T-helper 17 cell (primary cell): ENCODE measurements at places on chromosomes 7 and 10.

- no peaks in the 10 kb centered on the region for H3K27me3 ChIP-seq
- no peaks in the 10 kb centered on the region for H3K36me3 ChIP-seq
- no peaks in the 10 kb centered on the region for H3K4me1 ChIP-seq
- DNase-seq, result no peak
- H3K27ac ChIP-seq, result no peak overlapping the region
Observed at GRCh38 chr10:65548001-65548400, 1377.8 kb upstream of the LRRTM3 start.

- no peak overlapping the region for H3K27ac ChIP-seq
- H3K27me3 ChIP-seq, result peaks cover 30% of the 10 kb centered on the region
- H3K36me3 ChIP-seq, result no peaks in the 10 kb centered on the region
- no peak for DNase-seq
- no peak overlapping the region for H3K4me3 ChIP-seq
- H3K4me1 ChIP-seq, result peaks cover 3% of the 10 kb centered on the region
Observed at GRCh38 chr7:96591159-96591899, 118.3 kb downstream of the SEM1 start.

DNA sequence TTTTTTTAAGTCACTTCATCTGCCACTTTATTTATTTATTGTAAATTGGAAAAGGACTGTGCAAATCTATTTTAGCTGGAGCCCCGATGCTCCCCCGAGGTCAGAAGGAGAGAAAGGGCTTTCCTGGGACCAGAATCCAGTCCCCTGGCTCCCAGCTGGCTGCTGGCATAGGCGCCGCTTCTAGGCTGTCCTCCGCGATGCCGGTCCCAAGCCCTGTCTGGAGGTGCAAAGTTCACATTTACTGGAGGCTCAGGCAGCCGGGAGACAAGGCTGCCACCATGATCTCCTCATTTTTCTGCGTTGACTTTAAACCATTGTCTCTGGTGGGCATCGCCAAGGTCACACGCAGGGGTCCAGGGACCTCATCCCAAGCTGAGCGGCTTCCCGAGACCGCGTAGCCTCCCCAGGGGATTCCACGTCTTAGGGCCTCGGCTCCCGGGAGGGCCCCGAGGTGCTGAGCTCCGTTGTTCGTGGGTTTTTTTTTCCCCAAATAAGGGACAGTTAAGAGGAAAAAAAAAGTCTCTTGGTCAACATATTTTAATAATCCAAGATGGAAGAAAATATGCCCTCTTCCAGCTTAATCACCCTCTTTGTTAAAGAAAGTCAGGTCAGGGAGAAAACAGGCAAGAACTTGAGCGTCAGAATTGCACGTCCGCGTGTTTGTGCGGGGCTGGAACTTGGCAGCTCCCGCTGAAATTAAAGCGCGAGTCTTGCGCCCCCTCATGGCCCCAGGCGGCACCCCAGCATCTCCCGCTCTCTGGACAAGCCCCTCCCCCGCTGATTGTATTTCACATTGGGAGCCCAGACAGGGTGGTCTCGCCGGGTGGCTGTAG, 11.9 kb downstream of the RGR start:
- peaks cover 11% of the 10 kb centered on the region for H3K4me1 ChIP-seq
- no peak for DNase-seq
- H3K36me3 ChIP-seq, result peaks cover 3% of the 10 kb centered on the region
- H3K4me3 ChIP-seq, result no peak overlapping the region
- peaks cover 55% of the 10 kb centered on the region for H3K27me3 ChIP-seq

- H3K4me1 ChIP-seq, result peaks cover 56% of the 10 kb centered on the region
- H3K27ac ChIP-seq, result peak overlapping the region; percentile 98
- H3K4me3 ChIP-seq, result peak overlapping the region; percentile 25
- DNase-seq, result no peak
- no peaks in the 10 kb centered on the region for H3K27me3 ChIP-seq
- peaks cover 16% of the 10 kb centered on the region for H3K36me3 ChIP-seq
Observed at GRCh38 chr7:150476819-150477631, 26.6 kb downstream of the GIMAP8 start.

GRCh38 chr10:15879058-15879457, 18.8 kb upstream of the MINDY3 start:
- peaks cover 80% of the 10 kb centered on the region for H3K27me3 ChIP-seq
- H3K4me1 ChIP-seq, result no peaks in the 10 kb centered on the region
- DNase-seq, result no peak
- H3K4me3 ChIP-seq, result no peak overlapping the region

- H3K4me3 ChIP-seq, result no peak overlapping the region
- peaks cover 23% of the 10 kb centered on the region for H3K4me1 ChIP-seq
- H3K27ac ChIP-seq, result peak overlapping the region; percentile 56
Observed at GRCh38 chr10:114810926-114811325, 10.7 kb upstream of the FHIP2A start.

GRCh38 chr10:24790599-24790998, 66.9 kb upstream of the ARHGAP21 start:
- H3K36me3 ChIP-seq, result no peaks in the 10 kb centered on the region
- H3K4me1 ChIP-seq, result no peaks in the 10 kb centered on the region
- no peak overlapping the region for H3K27ac ChIP-seq
- DNase-seq, result no peak
- H3K4me3 ChIP-seq, result no peak overlapping the region

DNA sequence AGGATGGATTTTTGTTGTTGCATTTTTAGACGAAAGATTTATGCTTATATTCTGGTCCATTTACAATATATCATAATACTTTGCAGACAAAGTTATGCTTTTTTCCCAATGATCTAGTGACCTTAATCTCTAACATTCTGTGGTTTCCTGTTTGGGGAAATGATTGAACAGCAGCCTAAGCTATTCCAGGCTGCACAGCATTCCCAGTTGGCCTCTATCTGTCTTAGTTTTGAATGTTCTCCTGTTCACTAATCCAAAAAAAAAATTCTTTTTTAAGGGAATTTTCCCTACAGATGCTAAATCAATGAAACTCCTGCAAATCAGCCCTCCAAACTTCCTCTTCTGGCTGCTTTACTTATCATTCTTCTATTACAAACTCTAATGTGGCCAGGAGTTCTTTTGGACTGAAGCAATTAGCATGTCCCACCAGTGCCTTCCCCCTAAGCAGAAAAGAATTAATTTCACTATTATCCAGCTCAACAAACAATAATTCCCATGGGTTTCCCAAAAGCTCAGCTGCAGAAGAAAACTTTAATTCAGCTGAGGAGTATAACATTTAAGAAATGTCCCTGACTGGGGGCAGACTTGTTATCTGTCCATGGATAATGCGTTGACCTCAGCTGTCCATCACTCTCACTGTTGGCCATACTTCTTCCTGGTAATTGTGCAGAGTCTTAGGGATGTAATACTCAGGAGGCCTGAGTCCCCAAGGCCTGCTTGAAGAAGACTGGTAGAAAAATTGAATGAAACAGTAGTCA, 81.9 kb upstream of the TRIL start:
- no peaks in the 10 kb centered on the region for H3K4me1 ChIP-seq
- DNase-seq, result no peak
- H3K36me3 ChIP-seq, result no peaks in the 10 kb centered on the region
- H3K27ac ChIP-seq, result no peak overlapping the region
- H3K4me3 ChIP-seq, result no peak overlapping the region

DNA sequence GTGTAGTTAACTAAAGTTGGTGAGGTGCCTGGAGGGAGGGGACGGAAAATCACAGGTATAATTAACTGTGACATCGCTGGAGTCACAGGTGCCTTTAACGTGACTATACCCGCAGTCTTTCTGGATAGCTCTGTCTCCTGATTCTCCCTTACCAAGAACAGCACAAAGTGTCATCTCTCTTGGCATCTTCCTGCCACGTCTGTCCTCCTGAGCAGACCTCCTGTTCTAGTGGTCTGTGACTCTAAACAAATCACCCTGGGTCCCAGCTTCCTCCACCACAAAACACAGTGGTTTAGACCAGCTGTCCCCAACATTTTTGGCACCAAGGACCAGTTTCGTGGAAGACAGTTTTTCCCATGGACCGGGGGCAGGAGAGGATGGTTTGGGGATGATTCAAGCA, 90.5 kb downstream of the CALN1 start:
- no peaks in the 10 kb centered on the region for H3K4me1 ChIP-seq
- no peak for DNase-seq
- no peak overlapping the region for H3K27ac ChIP-seq
- no peak overlapping the region for H3K4me3 ChIP-seq

DNA sequence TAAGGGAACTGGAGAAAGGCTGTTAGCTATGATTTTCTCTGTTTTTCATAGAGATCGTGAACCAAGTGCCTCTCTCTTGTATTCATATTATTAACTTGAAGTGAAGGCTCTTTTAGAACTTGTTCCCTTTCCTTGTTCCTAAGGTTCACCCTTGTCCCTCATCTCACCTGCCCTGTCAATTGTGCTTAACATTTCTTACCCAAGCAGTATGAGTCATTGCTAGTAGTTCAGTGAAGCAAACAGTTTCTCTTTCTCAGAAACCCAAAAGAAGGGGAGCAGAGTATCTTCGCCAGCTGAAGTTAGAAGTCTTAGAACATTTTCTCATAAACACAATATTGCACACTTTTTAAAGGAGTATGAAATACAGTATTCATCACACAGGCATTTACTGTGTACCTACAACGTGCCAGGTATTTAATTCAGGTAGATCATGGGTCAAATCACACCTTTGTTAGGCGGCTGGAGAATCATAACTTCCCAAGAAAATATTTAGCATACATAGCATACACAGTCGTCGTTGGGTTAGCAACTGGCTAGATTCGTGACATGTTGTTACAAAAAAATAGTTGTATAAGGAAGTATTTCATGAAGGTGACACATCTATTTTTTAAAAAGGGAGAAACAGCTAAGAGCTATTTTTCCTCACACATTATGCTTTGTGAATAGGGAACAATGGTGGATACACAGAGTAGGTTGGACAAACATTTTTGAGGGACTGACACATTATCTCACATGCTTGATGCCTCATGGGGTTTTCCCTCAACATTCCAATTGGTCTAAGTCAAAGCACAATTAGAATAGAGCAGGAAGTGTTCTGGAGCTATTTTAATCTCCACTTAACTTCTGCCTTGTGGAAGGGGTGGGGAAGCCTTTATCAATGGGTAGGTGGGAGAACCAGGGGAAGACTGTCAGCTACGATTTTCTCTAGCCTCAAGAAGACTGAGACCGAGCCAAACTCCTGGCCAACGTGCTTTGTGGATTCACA, 13.2 kb downstream of the HDAC9 start:
- no peaks in the 10 kb centered on the region for H3K36me3 ChIP-seq
- no peak for DNase-seq
- H3K27ac ChIP-seq, result no peak overlapping the region
- no peak overlapping the region for H3K4me3 ChIP-seq

- no peak overlapping the region for H3K4me3 ChIP-seq
- peaks cover 61% of the 10 kb centered on the region for H3K27me3 ChIP-seq
- H3K36me3 ChIP-seq, result peaks cover 12% of the 10 kb centered on the region
- H3K4me1 ChIP-seq, result peaks cover 8% of the 10 kb centered on the region
- DNase-seq, result no peak
Observed at GRCh38 chr10:79984851-79985250, 35.9 kb upstream of the SFTPD start.

DNA sequence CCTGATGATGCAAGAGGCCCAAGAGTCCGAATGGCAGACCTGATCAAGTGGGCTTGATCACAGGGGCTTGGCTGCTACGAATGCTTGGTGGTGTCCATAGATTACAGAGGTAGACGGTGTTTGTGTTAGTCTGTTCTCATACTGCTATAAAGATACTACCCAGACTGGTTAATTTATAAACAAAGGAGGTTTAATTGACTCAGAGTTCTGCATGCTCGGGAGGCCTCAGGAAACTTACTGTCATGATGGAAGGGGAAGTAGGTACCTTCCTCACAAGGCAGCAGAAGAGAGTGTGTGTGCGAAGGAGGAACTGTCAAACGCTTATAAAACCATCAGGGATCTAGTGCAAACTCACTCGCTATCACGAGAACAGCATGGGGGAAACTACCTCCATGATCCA, 268.9 kb upstream of the KLF6 start:
- peaks cover 4% of the 10 kb centered on the region for H3K4me1 ChIP-seq
- H3K36me3 ChIP-seq, result no peaks in the 10 kb centered on the region
- DNase-seq, result no peak
- H3K27me3 ChIP-seq, result no peaks in the 10 kb centered on the region
- peak overlapping the region; percentile 19 for H3K27ac ChIP-seq

- H3K27ac ChIP-seq, result no peak overlapping the region
- DNase-seq, result no peak
- no peaks in the 10 kb centered on the region for H3K36me3 ChIP-seq
- no peak overlapping the region for H3K4me3 ChIP-seq
- H3K27me3 ChIP-seq, result no peaks in the 10 kb centered on the region
Observed at GRCh38 chr7:94111009-94111408, 106.9 kb upstream of the BET1 start.

DNA sequence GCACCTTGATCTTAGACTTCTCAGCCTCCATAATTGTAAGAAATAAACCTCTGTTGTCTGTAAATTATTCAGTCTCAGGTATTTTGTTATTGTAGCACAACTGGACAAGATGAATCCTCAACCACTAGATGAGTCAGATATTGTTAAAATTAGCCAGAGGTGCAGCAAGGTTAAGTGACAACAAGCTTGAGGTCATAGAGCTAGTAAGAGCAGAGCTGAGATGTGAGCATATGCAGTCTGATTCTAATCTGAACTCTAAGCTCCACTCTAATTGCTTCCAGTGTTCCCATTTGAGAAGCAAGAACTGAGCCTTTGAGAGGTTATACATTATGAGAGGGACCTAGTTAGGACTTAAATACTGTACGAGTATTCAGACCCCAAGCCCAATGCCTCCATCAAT, 93.1 kb downstream of the FZD1 start:
- H3K4me1 ChIP-seq, result no peaks in the 10 kb centered on the region
- H3K4me3 ChIP-seq, result no peak overlapping the region
- peaks cover 4% of the 10 kb centered on the region for H3K27me3 ChIP-seq
- no peak overlapping the region for H3K27ac ChIP-seq

DNA sequence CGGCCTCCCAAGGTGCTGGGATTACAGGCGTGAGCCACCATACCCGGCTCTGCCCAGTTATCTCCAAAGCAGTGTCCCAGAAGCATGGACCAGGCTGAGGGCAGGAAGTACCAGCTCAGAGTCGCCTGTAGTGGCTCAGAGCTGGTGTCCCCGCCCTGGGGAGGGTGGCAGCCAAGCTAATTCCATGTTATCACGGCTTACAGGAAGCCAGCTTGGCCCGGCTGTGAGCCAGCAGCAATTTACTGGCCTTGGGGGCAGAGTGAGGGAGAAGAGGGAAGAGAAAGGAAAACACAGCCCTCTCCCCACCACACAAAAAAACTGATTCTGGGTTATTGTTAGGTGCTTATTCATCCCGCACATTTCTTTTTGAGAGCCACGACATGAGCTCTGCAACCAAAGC, 88.1 kb downstream of the HIP1 start:
- H3K27ac ChIP-seq, result no peak overlapping the region
- H3K27me3 ChIP-seq, result no peaks in the 10 kb centered on the region
- no peaks in the 10 kb centered on the region for H3K36me3 ChIP-seq

GRCh38 chr10:14247377-14248116, 83.2 kb downstream of the FRMD4A start:
- H3K4me1 ChIP-seq, result no peaks in the 10 kb centered on the region
- H3K4me3 ChIP-seq, result no peak overlapping the region
- no peak for DNase-seq
- no peak overlapping the region for H3K27ac ChIP-seq

GRCh38 chr7:72754312-72754711, 73.7 kb downstream of the TYW1B start:
- no peaks in the 10 kb centered on the region for H3K27me3 ChIP-seq
- peaks cover 2% of the 10 kb centered on the region for H3K36me3 ChIP-seq
- no peak for DNase-seq
- no peak overlapping the region for H3K27ac ChIP-seq
- no peak overlapping the region for H3K4me3 ChIP-seq
- H3K4me1 ChIP-seq, result peaks cover 2% of the 10 kb centered on the region

- no peaks in the 10 kb centered on the region for H3K27me3 ChIP-seq
- H3K4me3 ChIP-seq, result peak overlapping the region; percentile 73
- H3K4me1 ChIP-seq, result peaks cover 50% of the 10 kb centered on the region
- DNase-seq, result peak; percentile 13
- peak overlapping the region; percentile 99 for H3K27ac ChIP-seq
Observed at GRCh38 chr7:92641921-92642511, 51.8 kb upstream of the FAM133B start.
